Activated CD4-positive, alpha-beta T cell treated with anti-CD3 and anti-CD28 coated beads, Interleukin-2, amount 50 U/mL, for 24 hours (primary cell): ENCODE measurements at places on chromosomes 2 and 18.

- no peak for DNase-seq
These were observed 5.9 kb upstream of the TCF4 start for GRCh38 chr18:55593888-55594287.

DNA sequence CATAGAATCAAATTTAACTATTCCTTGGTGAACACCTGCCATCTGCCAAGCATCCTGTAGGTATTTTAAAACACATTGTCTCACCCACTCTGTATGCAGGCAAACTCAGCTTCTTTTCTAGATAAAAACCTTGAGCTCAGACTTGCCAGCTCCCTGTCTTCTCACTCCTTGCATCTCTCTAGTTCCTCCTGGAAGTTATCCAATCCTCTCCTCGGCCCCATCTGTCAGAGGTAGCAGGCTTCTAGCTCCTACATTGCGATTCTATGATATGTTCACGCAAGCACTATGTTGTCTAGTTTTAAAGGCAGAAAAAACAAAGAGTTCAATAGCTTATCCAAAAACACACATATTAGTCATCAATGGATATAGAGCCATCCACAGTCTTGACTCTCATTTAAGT is 67.0 kb upstream of the APCDD1 start:
- no peak for DNase-seq

DNA sequence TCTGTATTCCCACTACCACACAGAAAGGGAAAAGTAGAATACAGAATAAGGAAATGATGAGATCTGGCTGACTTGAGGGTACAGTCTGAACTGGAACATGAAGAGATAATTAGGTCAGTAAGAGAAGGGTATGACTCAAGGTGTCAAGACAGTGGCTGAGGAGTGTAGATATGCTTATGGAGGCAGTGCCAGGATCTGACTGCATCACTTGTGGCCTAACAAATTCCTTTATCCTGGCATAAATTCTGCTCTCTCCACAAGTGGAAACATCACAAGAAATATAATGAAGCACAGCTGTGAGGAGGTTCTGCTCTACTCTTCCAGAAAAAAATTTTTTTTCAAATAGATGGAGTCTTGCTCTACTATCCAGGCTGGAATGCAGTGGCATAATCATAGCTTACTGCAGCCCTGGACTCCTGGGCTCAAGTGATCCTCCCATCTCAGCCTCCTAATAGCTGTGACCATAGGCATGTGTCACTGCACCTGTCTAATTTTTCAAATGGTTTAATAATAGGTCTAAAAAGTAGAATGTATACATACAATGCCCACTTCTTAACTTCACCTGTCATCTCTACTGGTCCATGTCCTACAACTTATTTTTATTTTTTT is 85.3 kb downstream of the C2orf74 start:
- DNase-seq: no peak

DNA sequence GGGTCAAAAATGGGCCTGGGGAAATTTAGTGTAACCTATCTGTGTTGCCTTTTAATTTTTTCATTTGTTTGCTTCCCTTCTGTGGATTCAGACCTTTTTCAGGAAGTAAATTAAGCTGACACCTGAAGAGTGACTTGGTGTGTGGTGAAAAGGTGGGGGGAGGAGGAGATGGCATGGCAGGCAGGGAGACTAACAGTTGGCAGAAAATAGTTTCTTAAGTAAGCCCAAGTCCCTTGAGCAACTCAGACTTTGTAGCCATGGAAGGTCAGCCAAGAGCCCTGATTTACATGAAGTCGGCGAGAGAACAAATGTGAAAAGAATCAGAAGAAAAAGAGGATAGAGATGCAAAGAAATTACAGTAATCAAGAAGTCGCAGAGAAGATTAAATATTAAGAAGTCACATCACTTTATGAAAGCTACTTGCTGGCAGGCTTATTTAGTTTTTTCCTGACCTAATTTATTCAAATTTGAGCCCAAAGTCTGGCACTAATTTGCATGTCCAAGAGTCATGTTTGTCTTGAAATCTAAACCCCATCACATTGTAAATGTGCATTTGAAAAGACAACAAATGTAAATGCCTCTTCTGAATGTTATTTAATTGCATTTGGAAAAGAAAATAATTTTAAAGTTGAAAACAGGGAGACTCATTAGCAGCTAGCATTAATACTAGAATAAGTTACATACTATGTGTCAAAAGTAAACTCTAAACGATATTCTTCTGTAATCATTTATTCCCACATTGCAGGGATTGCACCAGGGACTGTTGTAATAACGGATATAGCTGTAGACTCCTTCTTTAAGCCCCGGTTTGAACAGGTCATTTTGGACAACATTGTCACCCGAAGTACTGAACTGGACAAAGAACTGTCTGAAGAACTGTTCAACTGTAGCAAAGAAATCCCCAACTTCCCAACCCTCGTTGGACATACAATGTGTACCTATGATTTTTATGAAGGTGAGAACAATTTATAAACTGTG is 19.3 kb downstream of the UPP2 start:
- no peak for DNase-seq

DNA sequence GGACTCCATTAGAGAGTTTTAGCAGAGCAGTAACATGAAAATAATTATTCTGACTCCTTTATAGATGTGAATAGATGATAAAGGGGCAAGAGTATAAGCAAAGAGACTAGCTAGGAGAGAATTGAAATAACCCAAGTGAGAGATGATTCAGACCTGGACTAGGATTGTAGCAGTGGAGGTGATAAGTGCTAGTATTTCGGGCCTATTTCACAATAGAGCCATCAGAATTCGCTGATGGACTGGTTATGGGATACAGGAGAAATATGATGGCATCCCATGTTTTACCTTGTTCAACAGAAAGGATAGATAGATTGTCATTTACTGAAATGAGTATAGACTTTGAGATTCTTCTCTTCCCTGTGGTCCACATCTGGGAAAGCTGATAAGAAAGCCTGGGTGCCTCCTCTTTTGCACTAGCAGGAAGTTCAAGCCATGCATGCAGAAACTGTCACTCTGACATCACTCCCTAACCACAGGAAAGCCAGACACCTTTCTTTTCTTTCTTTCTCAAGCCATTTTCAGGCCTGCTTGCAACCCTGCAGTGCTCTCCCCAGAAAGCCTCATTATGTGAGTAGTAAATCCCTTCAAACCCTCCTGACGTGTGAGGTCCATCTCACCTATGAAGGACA is 25.3 kb downstream of the DYNAP start:
- no peak for DNase-seq

GRCh38 chr2:170165129-170165528 is 12.8 kb upstream of the MYO3B start:
- DNase-seq: no peak

DNA sequence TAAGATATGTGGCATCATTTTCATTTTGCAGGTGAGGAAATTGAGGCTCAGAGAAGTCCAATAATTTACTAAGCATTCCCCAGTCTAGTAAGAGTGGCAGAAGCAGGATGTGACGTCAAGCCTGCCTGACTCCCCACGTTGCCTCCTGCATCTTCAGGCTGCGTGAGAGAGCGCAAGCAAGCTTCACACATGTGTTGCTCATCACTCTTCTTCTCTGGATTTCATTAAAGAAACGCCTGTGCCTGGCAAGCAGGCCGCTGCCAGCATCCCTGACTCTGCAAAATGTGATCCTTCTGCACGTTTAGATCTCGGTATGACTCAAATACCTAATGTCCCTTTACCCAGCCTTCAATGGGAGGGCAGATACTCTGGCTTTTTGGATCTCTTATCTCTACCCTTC is 96.8 kb downstream of the PRKCE start:
- DNase-seq: no peak

GRCh38 chr18:3902676-3903075 is 452.7 kb downstream of the TGIF1 start:
- DNase-seq: no peak

GRCh38 chr2:11625671-11626070 is 44.3 kb downstream of the NTSR2 start:
- no peak for DNase-seq

- no peak for DNase-seq
These were observed 60.8 kb upstream of the REL start for GRCh38 chr2:60820416-60821132.

DNA sequence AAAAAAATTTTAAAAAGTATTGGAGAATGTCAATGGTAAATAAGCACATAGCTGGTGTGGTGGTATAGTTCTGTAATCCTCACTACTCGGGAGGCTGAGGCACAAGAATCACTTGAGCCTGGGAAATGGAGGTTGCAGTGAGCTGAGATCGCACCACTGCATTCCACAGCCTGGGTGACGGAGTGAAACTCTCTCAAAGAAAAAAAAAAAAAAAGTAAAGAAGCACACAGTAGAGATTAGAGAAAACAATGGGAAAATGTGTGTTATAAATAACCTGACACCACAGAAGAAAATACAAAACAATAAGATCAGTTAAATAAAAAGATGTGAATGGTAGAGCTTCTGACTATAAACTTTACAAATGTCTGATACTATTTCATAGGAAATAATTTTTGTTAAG is 163.7 kb upstream of the WDSUB1 start:
- no peak for DNase-seq

- no peak for DNase-seq
These were observed 5.6 kb downstream of the SNED1 start for GRCh38 chr2:241003830-241004564.

DNA sequence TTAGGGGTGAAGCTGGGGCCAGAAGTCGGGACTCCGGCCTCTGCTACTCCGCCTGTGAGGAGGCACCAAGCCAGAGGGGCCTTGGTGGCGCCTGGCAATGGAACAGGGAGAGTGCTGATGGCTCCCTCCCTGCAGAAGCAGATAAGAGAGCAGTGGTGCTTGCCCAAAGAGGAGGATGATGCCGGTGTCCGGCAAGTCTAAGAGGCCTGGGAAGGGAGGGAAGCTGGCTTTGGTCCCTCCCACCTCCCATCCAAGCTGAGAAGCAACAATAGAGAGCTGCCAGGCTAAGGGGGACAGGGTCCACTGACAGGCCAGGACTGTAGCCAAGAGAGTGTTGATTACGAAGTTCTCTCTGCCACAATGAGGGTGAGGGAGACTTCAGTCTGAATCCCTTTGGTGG is 479.5 kb downstream of the TNS1 start:
- DNase-seq: no peak

GRCh38 chr2:165790466-165790865 is 3.6 kb downstream of the GALNT3 start:
- no peak for DNase-seq
